ENCODE measurements at places on chromosomes 6 and 20. TPM values are rescaled to one million over a fixed set of nuclear protein-coding genes. Genes with fewer than 3 reads are reported as not detected.

Gene RBBP8NL
- total RNA-seq = not detected

Gene EEF1A2
- total RNA-seq = 27.1 TPM

Gene SIRPB2
- 2.8 TPM for total RNA-seq

Gene TMEM244
- not detected for total RNA-seq

Gene TP53INP2
- total RNA-seq = 5.3 TPM

All from bladder microvascular endothelial cell (primary cell).